Epithelial cell of prostate (primary cell): ENCODE measurements at places on chromosomes 13 and 19.

DNA sequence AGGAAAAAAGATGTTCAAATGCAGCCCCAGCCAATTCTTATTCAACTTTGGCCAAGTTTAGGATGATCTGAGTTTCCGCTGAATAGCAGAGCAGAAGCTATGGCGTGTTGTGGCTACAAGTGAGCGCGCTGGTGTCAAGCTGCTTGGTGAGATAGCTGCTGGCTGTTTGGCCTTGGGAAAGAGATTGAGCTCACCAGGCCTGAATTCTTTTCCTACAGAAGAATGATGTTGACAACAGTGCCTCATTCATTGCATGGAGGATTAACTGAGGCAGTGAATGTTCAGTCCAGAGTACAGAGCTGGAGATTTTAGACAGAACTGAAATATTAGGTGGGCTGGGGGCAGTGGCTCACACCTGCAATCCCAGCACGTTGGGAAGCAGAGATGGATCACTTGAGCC is 31.5 kb upstream of the MAP3K10 start:
- no peak for DNase-seq

DNA sequence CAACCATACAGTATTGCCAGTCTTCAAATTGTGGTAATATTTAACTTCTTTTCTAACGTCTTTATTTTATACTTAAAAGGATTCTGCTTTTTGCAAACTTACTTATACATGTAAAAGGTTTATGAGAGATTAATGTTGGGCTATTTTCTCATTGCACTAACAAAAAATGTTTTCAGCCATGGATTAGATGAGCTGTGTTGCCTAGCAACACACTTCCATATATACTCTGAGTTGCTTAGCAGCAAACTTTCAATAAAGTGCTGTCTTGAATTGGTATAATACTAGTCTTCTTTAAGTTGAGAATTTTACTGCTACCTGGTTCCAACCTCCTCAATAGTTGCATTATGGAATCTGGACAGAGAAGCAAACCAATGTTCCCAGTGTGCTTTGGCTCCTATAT is 777.4 kb upstream of the PCDH9 start:
- no peak for DNase-seq

- no peak for DNase-seq
These were observed 497.8 kb downstream of the UQCRFS1 start for GRCh38 chr19:28715157-28715556.

- no peak for DNase-seq
These were observed 1131.7 kb downstream of the SLITRK5 start for GRCh38 chr13:88802886-88803285.

GRCh38 chr13:113001241-113002140 is 32.5 kb downstream of the MCF2L start:
- no peak for DNase-seq

GRCh38 chr13:77857531-77858209 is 61.0 kb downstream of the EDNRB start:
- no peak for DNase-seq

- no peak for DNase-seq
These were observed 999.1 kb upstream of the ATXN8OS start for GRCh38 chr13:69108486-69108885.

DNA sequence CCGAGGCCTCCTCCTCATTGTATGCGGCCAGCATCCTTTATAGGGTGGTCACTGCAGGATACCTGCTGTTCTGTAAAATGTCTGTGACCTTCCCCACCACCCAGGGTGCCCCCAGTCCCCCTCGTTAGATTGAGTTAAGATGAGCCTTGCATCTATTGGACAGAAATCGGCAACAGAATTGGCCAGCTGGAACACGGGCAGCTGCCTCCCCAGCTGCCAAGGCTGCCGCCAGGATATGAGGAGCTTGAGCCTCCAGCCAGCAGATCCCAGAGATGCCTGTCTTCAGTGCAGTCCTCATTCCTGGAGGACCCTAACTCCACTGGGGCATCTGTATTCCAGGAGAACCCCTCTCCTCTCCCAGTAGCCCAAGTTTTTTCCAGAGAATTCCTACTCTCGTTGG is 463.0 kb downstream of the TSHZ3 start:
- no peak for DNase-seq

- no peak for DNase-seq
These were observed 48.2 kb upstream of the GPR183 start for GRCh38 chr13:99355267-99356011.

- no peak for DNase-seq
These were observed 10.5 kb upstream of the B3GNT3 start for GRCh38 chr19:17784201-17785008.

- DNase-seq: no peak
These were observed 14.2 kb downstream of the RB1 start for GRCh38 chr13:48317511-48318376.

- peak; percentile 8 for DNase-seq
These were observed 60.9 kb downstream of the THSD1 start for GRCh38 chr13:52345048-52345447.

DNA sequence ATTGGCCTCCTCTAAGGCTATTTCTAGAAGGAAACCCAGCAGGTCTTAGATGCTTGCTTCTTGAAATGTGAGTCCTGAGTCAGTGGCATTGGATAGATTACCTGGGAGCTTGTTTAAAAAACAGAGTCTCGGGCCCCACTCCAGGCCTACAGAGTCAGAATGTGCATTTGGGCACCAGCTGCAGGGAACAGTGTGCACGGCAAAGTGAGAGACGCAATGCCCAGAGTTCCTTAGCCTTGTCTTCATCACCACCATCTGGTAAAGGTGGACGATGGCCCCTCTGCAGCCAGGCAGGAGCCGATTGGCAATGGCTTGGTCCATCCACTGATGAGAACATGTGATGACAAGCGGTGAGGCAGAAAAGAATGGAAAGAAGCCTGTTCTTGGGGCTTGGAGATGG is 102.1 kb upstream of the TSC22D1 start:
- DNase-seq: no peak

GRCh38 chr13:54841682-54842081 is 1813.1 kb downstream of the OLFM4 start:
- no peak for DNase-seq

- no peak for DNase-seq
These were observed 5.5 kb upstream of the PTOV1 start for GRCh38 chr19:49845414-49845813.

- DNase-seq: no peak
These were observed 33.8 kb upstream of the VWA8 start for GRCh38 chr13:41994696-41995095.

- DNase-seq: no peak
These were observed 54.1 kb downstream of the GPC6 start for GRCh38 chr13:93280688-93281087.

- no peak for DNase-seq
These were observed 581.9 kb upstream of the PRR20A start for GRCh38 chr13:56558698-56559320.

- DNase-seq: no peak
These were observed 17.4 kb upstream of the FEM1A start for GRCh38 chr19:4774136-4774535.

GRCh38 chr19:39386557-39386956 is 4.3 kb downstream of the PAF1 start:
- DNase-seq: no peak

GRCh38 chr19:41610789-41611188 is 16.1 kb downstream of the CEACAM4 start:
- no peak for DNase-seq

DNA sequence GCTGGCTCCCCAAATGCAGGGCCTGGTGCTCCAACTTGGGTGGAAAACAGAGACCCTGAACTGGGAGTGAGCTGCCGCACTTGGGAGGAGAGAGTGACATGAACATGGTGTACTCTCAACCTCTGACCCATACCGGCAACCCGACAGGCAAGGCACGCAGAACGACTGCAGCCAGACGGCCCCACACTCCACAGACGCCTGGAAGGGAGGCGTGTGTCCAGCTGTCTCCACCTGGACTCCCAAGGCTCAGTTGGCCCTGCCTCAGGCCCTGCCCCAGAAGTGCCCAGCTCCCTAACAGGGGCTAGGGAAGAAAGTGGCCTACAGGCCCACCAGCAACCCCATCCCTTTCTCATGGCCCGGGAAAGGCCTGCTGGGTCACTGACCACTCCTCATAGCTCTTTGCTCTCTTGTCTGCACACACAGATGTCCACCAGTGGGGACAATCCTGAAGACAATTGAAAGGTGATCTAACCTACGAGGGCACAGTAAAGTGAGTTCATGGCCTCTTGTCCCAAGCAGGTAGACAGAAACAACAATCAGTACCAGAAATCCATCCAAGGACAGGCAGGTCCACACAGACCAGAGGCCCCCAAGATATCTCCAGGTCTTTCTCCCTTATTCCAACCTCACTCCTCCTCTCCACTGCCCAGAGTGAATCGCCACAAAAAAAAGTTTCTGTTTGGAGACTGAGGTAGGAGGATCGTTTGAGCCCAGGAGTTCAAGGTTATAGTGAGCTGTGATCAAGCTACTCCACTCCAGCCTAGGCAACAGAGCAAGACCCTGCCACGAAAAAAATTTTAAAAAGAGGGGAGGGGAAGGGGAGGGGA is 28.2 kb downstream of the ELL start:
- DNase-seq: no peak

- peak; percentile 57 for DNase-seq
These were observed 54.7 kb upstream of the HTR2A start for GRCh38 chr13:46951516-46951915.
